ENCODE measurements at places on chromosomes 1 and 21. TPM values are rescaled to one million over a fixed set of nuclear protein-coding genes. Genes with fewer than 3 reads are reported as not detected.

Gene AVPR1B
- 0.11 TPM for total RNA-seq

Gene RAP1A
- total RNA-seq: 28.5 TPM

Gene ETV3L
- total RNA-seq: 0.21 TPM

Gene PPP1R8
- total RNA-seq: 50.6 TPM

Gene KANK4
- total RNA-seq: 0.70 TPM

Gene C1QA
- not detected for total RNA-seq

Gene OR2T34
- not detected for total RNA-seq

Gene FNDC10
- 10.4 TPM for total RNA-seq

Gene FAM110D
- 0.77 TPM for total RNA-seq

Gene IL20
- total RNA-seq: not detected

Gene TTC22
- 0.61 TPM for total RNA-seq

Gene LDLRAD2
- total RNA-seq: 0.88 TPM

Gene OXCT2
- 1.8 TPM for total RNA-seq

Gene ASPM
- total RNA-seq: 31.7 TPM

Gene NFYC
- 59.0 TPM for total RNA-seq

Gene SELENON
- total RNA-seq: 91.2 TPM

Gene S100A7
- not detected for total RNA-seq

Gene C1orf74
- total RNA-seq: 5.0 TPM

Gene KLF17
- total RNA-seq: not detected

Gene TACSTD2
- 0.61 TPM for total RNA-seq

Gene HRNR
- not detected for total RNA-seq

Gene GSTM1
- total RNA-seq: 54.1 TPM

Gene GJA8
- total RNA-seq: not detected

Gene RGSL1
- total RNA-seq: not detected

Gene CLDN14
- not detected for total RNA-seq

Gene EPS8L3
- total RNA-seq: not detected

Gene SELP
- total RNA-seq: not detected

Gene IVL
- total RNA-seq: not detected

Gene TRIM62
- total RNA-seq: 3.6 TPM

Gene SPRR2D
- total RNA-seq: not detected

Gene PERM1
- total RNA-seq: not detected

Gene C1QB
- not detected for total RNA-seq

Gene CR1
- total RNA-seq: 0.07 TPM

Gene NEK2
- total RNA-seq: 42.3 TPM

Gene ORC1
- 26.9 TPM for total RNA-seq

Gene KRTAP6-3
- total RNA-seq: not detected

Gene TAL1
- total RNA-seq: not detected

Gene PRPF38B
- 47.3 TPM for total RNA-seq

Gene LYPD8
- not detected for total RNA-seq

Gene RGS7
- 1.1 TPM for total RNA-seq

Gene ZFP69B
- 10.3 TPM for total RNA-seq

Gene RAP1GAP
- total RNA-seq: 7.2 TPM
